ENCODE measurements at places on chromosomes 1 and 21.

GRCh38 chr1:81635816-81636215, 164.9 kb upstream of the ADGRL2 start:
- no peak for DNase-seq

DNA sequence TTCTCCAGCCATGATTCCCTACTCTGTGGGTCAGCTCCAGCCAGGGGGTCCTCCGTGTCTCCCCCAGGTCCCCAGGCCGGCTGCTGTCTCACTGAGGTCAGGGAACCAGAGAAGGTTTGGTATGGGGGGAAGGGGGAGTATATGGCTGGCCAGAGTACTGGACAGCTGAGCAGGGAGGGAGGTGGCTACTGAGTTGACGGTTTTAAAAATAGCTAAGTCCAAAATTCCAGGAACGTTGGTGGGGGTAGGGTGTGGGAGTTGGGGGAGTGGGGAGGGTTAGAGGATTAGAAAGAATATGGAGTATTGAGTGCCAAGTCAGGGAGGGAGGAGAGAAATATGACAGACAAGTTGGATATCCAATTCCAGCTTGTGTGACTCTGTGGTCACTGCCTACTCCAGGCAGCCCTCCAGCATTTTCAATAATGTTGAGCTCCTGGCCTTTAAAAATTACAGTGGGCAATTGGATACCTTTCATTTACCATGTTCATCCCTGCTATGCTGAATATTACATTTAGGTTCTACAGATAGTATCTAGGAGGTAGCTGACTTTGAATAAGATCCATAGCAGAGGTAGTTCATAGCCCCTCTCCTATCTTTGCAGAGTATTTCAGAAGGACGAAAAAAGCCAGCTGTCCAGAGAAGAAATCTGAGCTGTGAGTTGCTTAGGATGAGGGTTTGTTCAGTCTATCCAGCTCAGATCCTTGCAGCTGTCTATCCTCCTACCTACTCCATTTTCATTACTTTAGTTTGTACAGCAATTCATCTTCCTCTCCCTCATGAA, at the start of gene HJV:
HJV (minus strand) TSS at position 114 of the 781 bp plus-strand sequence. CDS start 1,504 bp downstream, outside the sequence.
- DNase-seq, result no peak

DNA sequence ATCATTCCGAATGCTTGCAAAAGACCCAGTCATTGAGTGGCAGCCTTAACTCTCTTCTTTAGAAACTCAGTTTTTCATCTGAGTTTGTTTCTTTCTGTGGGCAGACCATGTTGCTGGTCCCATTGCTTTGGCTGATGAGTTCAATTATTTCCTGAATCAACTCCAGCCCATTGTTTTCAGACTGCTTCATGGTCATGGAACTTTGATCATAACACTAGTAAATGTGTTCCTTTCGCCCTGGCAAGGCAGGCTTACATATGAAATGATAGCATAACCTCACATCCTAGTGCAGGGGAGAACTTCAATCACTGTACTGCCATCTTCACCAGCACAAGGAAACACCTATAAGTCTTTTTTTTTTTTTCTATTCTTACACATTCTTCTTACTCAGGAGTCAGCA, 50.0 kb upstream of the DUSP10 start:
- DNase-seq, result no peak

DNA sequence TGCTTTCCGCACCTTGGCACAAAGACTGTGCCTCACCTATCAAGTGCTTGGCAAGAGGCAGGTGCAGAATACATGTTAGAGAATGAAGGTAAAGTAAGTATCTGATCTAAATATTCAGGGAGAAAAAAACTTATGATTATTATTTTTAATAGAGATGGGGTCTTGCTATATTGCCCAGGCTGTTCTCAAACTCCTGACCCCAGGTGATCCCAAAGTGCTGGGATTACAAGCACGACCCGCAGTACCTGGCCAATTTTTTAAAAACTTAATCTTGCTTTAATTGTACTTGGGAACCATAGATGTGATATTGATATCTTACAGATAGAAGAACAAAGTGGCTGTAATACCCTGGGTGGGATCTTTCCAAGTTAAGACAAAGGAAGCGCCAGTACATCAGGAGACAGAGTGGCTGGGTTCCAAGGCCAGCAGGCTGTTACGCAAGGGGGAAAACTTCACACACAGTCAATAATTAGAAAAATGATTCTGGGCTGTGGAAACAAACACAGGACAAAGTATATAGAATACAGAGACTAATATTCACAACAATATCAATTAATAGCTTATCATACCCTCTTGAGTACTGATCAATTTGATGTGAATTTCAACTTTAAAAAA, 58.6 kb upstream of the ATP1A1 start:
- DNase-seq, result no peak

GRCh38 chr1:234536741-234537140, 57.8 kb upstream of the TARBP1 start:
- DNase-seq, result no peak

- no peak for DNase-seq
Measured at GRCh38 chr1:199067483-199067882, 428.6 kb downstream of the PTPRC start.

DNA sequence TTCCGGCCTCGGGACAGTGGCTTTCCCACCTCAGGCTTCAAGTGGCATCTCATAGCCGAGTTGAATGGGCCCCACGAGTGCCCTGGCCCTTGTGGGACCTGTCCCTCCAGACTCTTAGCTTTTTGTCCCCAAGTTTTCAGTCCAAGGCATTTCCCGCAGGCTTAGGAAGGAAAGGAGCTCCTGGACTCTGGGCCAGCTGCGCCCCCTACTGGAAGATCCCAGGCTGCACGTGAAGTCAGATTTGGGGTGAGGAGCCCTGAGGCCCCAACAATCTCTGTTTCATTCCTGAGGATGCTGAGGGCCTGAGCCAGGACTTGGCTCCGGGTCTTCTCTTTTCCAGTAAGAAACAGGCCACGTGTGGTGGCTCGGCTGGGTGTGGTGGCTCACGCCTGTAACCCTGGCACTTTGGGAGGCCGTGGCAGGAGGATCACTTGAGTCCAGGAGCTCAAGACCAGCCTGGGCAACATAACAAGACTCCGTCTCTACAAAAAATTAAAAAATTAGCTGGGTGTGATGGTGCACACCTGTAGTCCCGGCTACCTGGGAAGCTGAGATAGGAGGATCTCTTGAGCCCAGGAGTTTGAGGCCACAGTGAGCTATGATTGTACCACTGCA, 67.4 kb downstream of the ARHGEF10L start:
- no peak for DNase-seq

- peak; percentile 5 for DNase-seq
Measured at GRCh38 chr1:241357366-241358340, 648 bp upstream of the RGS7 start.

- peak; percentile 97 for DNase-seq
Measured at GRCh38 chr1:91844862-91845528, 41.0 kb downstream of the TGFBR3 start.

- DNase-seq, result no peak
Measured at GRCh38 chr1:22739648-22740385, 29.2 kb downstream of the EPHB2 start.

GRCh38 chr1:20411196-20411980, 74.6 kb downstream of the CAMK2N1 start:
- peak; percentile 97 for DNase-seq

- no peak for DNase-seq
Measured at GRCh38 chr1:60759291-60759690, 323.1 kb upstream of the NFIA start.

DNA sequence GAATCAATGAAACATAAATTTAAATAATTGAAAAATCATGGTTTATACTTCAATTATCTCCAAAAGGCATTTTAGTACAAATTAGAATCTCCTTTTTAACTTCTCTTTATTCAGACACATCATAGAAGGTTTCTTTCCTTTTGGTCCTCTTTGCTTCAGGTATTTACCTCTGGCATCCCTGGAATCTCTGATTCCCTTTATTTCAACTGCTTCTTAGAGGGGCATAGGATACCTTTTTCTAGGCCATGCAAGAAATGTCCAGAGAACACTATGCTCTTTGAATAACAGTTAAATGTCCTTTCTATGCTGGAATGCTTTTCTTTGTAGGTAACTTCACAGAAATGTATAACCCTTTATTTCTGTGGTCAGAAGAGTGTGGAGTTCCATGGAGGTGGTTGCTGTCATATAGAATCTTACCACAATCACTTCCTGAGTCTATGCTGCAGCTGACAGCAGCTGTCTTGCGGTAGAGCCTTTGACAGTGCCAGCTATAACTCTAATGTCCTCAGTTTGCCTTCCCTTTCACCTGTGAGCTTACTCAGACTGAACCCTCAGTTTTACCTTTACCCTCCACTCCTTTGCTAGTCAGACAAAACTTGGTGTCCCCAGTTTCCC, 8.6 kb downstream of the LAMC2 start:
- no peak for DNase-seq

Data from HS-5 (cell line).